ENCODE measurements at places on chromosomes 7 and 10.

DNA sequence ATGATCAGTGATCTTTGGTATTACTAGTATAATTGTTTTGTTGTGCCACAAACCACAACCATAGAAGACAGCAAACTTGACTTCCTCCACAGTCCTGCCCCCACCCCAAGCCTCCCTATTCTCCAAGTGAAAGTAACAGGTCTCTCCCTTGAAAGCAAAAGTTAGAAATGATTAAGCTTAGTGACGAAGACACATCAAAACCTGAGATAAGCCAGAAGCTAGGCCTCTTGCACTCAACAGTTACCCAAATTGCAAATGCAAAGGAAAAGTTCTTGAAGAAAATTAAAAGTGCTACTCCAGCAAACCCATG, 7.5 kb downstream of the SAR1A start:
- no peak for DNase-seq

DNA sequence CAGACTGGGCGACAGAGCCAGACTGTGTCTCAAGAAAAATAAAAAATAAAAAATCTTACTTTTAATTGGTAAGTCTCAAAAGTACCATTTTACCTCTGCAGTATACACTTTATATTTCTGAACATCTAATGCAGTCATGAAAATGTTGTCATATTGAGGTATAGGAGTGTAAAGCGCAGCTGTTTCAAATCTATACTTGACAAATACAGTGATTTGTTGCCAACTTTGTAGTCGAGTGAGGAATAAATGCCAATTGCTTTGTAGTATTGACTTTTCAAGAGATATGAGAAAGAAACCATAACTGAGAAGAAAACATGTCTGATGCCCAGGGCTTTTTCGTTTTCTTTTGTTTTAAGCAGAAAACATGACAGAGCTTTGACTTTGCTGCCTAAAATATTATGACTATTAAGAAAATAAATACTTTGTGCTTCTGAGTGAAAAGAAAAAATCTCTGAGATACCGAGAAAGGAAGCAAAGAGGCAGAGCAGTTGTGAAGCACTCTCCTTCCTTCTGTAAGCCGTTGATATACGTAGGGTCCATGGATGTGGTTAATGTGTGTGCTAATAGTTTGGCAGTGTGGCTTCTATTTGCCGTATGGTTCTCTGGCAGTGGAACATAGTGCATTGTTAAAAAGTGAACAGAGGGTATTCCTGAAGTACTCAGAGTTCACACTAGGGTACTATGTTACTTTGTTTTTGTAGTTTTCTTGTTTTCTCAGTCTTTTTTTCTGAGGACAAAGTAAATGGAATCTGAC, 38.2 kb downstream of the AVL9 start:
- DNase-seq = no peak

- no peak for DNase-seq
These were observed 127.0 kb downstream of the CCNY start for GRCh38 chr10:35463105-35463867.

DNA sequence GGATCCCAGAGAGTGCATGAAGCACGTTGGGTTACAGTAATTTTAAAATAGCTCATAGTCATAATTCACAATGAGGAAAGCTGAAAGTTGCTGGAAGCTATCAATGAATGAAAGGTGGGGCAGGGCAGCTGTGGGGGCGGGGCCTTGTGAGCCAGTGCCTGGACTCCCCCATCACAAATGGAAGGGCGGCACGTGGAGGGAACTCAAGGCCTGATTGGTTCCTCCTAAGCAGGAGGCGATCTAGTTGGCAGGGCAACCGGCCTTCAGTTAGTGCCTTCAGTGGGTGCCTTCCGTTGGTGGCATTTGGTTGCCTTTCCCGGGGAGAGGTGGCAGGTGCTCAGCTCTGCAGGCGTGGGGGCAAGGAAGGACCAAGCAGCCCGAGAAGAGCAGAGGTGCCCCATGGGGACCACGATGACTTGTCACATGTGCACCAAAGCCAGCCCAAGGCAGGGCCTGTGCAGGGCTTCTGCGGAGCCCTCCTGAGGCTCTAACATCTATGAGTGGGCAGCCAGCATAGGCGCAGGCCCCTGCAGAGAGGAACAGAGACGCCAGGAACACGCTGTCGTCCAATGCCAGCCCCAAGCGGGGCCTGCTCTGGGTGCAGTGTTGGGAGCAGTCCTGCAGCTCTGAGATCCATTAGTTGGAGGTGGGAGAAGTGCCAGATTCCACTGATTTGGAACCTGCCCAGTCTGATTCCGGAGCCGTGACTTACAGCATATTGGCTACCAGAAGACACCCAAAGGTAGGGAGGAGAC, 59.8 kb upstream of the PDSS1 start:
- no peak for DNase-seq

DNA sequence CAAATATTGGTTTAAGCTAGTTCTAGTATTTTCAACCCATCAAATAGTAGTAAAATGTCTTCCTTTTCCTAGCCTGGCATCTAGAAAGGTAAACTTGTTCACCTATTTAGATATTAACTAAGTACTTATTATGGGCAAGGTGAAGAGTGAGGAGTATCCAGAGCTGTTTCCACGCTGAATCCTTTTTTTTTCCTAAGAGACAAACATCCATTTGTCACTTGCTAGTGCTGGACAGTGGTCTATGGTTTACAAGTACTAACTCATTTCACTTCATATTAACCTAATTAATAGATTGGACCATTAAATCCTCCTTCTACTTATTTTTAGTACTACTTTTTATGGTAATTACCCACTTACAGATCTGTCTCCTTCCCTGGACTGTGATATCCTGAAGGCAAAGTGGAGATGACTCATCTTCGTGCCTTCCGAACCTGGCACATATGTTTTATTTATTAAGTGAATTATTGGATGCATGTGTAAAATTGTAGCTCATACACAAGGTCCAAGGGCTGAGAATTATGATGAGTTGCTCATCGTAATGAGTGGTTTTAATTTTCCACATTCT, 159.6 kb upstream of the IGFBP3 start:
- DNase-seq = no peak

- no peak for DNase-seq
These were observed 523.1 kb downstream of the LRMDA start for GRCh38 chr10:75954486-75954885.

DNA sequence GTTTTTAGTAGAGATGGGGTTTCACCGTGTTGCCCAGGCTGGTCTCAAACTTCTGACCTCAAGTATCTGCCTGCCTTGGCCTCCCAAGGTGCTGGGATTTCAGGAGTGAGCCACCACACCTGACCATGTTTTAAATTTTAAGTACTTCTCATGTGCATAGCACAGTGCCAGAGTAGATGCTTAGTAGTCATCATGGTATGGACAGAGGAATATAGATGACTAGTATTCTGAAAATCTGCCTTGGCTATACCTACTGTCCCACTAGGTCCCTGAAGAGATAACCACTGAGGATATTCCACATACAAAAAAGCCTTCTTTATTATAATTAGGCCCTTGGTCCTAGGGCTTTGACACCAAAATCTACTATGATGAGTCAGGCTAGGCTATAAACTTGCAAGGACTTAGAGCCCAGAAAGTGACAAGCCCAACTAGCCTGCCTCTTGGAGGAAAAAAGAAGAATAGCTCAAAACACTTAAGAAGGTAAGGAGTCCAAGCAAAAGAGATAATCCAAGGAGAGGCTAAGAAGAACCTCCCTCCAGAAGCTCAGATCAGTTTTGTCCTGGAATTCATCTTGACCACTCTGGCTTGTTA, 34.0 kb downstream of the LUC7L2 start:
- DNase-seq = no peak
